ENCODE measurements at places on chromosomes 6 and 20.

- DNase-seq: no peak
Observed at GRCh38 chr6:45666846-45667245, 289.1 kb upstream of the SUPT3H start.

DNA sequence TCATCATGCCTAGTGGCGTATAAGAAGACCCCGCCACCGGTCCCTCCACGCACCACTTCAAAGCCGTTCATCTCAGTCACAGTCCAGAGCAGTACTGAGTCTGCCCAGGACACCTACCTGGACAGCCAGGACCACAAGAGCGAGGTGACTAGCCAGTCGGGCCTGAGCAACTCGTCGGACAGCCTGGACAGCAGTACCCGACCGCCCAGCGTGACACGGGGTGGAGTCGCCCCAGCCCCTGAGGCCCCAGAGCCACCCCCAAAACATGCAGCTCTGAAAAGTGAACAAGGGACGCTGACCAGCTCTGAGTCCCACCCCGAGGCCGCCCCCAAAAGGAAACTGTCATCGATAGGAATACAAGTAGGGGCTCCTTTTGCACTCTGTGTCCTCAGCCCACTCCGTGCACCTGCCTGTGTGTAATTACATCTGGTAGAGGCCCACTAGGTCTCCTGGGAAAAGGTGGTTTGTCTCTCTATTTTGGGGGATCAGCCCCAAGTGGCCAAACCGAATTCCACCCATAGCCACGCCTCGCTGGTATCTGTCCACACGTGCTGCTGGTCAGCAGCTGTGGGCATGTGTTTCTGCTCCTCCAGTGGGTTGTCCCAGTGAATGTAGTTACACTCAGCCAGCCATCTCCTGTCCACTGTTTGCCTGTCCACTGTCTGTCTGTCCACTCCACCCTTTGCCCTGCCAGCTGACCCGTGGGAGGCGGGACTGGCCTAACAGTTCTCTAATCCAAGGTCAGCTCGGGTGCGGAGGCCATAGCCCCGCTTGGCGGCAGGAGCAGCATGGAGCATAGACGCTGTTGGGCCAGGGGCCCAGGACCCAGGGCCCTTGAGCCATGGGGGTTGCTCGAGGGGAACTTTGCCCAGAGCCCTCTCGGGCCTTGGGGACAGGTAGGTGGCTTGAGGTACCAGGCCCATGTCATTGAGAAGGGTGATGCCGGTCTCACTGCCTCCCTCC is 44.3 kb upstream of the MYL9 start:
- DNase-seq: no peak

- no peak for DNase-seq
Observed at GRCh38 chr6:23447731-23448130, 678.3 kb upstream of the NRSN1 start.

DNA sequence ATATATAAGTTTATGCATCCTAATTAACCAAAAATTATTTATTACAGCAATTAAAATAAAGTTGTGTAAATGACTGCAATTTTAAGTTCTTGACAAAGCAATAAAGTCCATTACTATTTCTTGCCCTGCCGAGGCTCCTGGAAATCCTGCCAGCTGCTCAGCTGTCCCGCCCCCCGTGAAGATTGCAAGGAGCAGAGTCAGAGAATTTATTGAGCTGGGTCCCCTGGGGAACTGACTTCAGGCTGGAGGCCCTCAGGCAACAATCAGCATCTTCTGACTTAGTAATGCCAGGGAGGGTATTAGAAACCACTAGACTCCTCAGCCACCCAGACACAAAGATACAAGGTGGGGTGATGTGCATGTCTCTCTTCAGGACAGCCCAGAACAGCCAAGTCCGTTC is 92.3 kb downstream of the EDN3 start:
- no peak for DNase-seq

DNA sequence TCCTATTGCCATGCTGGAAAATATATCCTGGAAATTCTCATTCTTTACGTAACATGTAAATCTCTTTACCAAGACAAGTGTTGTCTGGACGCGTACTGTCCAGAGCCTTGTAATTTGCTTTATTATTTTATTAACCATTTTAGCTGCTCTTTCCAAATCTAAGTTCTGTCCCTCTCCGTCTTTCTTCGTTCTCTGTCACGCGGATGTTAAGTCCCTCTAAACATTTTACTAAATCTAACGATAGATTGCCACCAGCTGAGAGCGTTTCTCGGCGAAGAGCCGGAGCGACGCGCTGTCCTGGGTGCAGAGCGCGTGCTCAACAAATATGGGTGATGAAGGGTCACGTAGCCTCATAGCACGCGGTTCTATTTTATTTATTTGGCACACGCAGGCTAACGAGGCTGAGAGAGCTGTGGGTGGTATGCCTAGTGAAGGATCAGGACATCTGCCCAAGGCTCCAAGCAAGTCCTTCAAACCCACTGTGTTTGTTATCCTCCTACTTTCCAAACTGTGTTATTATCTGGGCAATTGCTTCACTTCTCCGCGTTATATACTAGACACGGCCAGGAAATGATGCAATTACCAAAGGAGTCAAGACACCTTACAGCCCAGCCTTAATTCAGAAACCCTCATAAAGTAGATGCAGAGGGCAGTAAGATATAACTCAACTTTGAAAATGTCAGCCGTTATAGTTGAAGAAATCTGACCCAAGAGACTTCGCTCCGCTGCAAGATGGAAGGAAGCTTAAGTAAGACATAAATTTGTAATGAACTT is 10.0 kb upstream of the NCOA7 start:
- peak; percentile 30 for DNase-seq

Data from stimulated activated CD4-positive, alpha-beta T cell treated with anti-CD3 and anti-CD28 coated beads, TNF-alpha, amount 100 ng/mL, for 1 hour (primary cell).